ENCODE measurements at places on chromosomes 12 and 14.

DNA sequence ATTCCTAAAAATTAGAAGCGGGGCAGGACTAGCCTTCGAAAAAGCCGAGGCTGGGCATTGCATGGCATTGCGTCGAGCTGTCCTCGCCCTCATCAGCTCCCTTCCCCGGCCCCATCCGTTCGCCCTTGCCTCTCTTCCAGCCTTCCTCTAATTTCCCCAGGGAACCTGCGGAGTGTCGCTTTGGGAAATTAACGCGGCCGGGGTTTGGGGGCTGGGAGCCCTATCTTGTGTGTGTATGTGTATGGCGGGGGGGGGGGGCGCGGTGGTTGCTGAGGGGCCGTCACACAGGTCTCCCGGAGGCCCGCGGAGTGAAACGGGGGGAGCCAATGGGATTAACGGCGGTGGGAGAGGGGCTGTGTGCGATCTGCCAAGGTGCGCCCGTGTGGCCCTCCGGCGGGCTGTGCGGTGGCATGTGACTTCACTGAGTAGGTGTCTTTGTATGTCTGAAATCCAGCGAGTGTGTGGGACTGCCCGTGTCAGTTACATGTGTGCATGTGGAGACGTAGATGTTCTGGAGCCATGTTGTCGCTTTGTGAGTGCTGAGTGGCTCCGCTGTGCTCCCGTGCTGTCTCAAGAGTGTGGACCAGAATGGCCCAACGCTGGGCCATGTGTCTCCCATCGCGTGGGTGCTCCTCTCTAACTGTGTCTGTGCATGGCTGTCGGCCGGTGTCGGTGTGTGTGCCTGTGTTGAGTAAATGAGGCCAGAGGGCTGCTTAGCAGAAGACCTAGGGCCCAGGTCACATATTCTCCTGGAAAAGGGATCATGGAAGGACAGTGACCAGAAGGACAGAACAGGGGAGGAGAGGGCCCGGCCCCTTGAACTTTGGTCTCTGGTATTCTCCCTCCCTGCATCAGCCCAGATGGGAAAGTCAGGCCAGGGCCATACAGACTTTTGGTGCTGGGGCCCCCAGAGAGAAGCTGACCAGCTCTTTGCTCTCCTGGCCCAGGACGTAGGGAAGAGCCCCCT lies 1.5 kb downstream of the PTMS start:
- DNase-seq: no peak

GRCh38 chr12:7479771-7480170 lies 23.8 kb downstream of the CD163 start:
- no peak for DNase-seq

DNA sequence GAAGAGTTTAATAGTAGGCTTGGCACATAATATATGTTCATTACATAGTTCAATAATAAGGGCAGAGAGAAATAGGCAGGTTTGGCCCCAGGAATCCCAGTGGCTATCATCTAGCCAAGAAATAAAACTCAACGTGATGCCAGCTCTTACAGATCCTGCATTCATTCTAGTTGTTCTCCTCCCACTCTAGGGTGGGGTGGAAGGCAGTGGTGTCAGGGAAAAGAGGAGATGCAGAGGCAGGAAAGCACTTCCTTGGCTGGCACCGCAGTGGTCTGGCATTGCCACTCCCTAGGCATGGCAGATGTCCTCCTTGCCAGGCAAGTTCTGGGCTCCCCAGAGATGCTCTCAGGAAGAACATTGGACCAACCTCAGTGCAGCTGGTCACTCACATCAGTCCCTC lies 383.6 kb downstream of the GRIN2B start:
- no peak for DNase-seq

DNA sequence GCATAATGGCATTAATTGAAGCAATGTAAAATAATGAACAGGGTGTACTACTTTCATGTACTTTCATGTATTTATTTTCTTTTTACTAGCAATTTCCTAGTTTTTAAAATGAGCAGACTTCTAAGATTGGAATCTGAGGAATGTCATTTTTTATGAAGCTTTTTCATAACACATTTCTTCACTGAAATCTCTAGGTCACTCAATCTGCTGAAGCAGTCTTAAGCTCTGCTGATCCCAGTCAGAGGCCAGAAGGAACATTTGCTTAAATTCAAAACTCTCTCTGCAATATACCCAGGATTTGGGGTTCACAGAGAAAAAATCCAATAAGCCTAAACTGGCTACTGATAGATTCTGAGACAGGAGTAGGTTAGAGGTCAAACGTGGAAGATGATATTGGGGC lies 73.6 kb upstream of the CNTN1 start:
- DNase-seq: no peak

GRCh38 chr14:57171363-57171762 lies 97.3 kb downstream of the EXOC5 start:
- DNase-seq: no peak

DNA sequence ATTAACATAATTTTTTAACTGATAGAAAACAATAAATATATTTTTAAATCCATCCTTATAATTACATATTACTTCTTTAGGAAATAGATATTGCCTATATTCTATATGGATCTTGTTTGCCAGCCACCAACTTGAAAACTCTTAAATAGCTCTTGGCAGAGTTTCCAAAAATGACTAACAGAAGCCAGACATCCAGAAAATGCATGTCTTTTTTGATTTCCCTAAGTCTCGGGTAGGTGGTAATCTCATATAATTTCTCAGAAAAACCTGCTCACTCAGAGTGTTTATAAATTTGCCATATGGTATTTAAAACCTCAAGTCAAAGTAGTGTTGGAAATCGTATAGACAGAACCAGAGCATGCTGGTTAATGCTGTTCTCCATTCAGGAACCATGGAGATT lies 360.4 kb upstream of the FOXG1 start:
- DNase-seq: no peak

DNA sequence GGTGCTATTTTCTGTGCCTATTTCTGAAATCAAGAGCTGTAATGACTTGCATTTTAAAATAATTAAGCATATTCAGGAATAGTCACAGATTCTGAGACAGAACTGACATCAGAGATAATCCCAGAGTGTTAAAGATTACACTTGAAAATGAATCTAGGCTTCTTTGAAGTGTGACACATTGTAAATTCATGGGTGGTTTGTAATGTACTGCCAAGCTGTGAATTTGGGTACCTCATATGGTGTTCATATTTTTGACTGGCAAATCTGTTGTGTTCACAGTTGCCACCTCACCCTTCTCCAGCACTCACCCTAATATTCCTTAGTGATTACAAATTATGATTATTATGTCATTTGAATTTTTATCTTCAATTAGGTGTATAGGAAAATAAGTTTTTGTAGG lies 78.5 kb upstream of the CSRP2 start:
- DNase-seq: no peak

- DNase-seq: no peak
These were observed 23.6 kb upstream of the PGF start for GRCh38 chr14:74979029-74979428.

DNA sequence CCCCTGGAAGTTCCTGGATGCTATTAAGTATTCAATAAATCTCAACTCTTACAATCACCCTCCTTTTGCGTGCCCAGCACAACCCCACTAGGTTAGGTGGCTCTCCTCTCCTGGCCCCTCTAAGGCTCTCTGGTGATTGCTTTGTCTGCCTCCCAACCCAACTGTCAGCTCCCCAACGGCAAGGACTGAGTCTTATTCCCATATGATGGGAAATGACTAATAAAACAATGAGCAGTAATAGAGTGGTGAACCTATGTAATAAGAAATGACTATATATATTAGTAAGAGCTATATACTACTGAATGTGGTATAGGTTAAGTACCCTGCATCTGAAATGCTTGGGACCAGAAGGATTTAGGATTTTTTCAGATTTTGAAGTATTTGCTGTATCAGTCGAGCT lies 8.1 kb downstream of the APPL2 start:
- DNase-seq: no peak

DNA sequence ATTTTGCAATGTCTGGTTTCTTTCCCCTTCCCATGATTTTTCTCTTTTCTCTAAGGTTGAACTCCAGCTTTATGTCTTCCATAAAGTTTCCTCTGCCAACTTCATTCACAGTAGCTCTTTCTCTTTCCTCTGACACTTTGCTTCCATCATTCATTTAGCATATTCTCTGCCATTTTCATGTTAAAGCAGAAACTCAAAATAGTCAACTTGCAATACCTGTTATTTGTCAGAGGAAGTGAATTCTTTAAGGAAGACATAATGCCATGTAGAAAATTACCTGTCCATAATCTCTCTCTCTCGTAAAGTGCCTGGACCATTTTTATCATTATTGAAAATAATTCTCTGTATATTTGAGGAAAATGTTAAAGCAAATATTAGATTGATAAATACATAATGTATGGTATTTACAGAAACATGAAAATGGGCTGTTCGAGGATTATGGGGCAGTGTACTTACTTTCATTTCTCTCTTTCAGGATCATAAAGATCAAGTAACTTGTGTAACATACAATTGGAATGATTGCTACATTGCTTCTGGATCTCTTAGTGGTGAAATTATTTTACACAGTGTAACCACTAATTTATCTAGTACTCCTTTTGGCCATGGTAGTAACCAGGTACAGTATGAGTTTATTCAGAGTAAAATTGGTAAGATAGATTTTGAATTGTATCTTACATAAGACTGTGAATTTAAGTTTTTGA lies 12.6 kb downstream of the NEDD1 start:
- DNase-seq: no peak

DNA sequence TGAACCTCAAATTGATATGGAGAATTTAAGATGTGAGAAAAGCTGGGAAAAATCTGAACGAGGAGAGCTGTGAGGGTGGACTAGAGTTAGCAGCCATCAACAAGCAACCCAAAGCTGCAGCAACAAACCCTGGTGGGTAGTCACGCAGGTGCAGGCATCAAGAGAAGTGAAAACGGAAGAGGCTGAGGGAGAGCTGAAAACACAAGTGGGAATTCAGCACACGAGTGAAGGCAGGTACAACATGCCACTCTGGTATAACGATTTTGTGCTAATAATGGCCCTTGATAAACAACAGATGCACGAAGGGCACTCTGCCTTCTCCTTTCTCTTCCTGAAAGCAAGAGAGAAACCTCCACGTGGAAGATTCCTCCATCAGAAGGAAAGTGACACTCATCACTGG lies 11.5 kb downstream of the TCL1B start:
- DNase-seq: no peak

- DNase-seq: no peak
These were observed 38.6 kb downstream of the GARIN6 start for GRCh38 chr12:99686142-99686541.

GRCh38 chr12:96399120-96399918 lies 920 bp downstream of the CDK17 start:
- peak; percentile 77 for DNase-seq

DNA sequence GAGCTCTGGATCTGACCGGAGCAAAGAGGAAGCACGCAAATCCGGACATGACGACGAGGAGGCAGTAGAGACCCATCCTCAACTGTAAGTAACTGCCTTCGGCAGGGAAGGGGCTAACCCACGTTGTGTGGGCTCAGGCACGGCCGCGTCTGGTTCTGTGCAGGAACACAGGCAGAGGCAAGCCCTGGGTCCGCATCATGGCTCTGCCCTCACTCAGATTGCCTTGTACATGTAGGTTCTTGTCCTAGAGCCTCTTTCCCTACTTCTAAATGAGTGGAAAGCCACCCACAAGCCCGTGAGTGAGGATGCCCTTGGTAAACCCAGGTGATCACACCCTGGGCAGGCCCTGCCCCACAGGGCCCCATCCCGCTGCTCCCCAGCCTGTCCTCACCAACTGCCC lies 8.9 kb upstream of the RPLP0 start:
- DNase-seq: no peak

- no peak for DNase-seq
These were observed 293.9 kb downstream of the ITPR2 start for GRCh38 chr12:26539131-26539530.

DNA sequence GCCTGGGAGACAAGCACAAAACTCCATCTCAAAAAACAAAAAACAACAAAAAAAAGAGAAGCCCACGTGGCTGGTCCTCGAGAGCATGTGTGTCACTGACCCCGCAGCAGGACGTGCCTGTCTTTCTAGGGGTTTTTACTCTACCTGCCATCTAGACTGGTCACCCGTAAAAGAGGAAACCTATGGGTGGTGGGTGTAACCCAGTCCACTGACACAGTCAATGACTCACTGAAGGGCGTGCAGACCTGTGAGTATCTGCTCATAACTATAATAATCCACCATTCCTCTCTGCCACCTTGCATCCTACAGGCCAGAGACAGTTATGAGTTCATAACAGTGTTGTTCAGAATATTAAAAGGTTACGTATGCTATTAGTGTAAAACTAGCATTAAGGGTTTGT lies 4.6 kb downstream of the GOLGA3 start:
- DNase-seq: no peak

- DNase-seq: no peak
These were observed 311.2 kb downstream of the SEC23A start for GRCh38 chr14:38791862-38792261.

- no peak for DNase-seq
These were observed 3.0 kb upstream of the PLXNC1 start for GRCh38 chr12:94145191-94145983.

DNA sequence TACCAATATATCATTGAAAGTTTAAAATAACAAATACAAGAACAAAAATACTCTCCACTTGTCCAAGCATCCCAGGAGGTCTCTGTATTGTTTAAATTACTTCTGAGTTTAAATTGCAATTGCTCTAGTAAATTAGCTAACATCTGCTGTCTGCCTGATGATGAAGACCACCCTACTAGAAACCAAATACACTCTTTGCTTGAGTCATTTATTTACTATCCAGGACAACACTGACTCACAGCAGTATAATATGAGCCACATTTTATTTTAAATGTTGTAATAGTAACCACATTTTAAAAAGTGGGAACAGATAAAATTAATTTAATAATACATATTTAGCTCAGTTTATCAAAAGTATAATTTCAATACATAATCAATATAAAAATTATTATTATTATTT lies 62.9 kb upstream of the EEA1 start:
- DNase-seq: no peak

GRCh38 chr12:24838531-24838950 lies 110.4 kb downstream of the BCAT1 start:
- DNase-seq: peak; percentile 21

- no peak for DNase-seq
These were observed 1165.1 kb upstream of the USP15 start for GRCh38 chr12:61095111-61095510.

DNA sequence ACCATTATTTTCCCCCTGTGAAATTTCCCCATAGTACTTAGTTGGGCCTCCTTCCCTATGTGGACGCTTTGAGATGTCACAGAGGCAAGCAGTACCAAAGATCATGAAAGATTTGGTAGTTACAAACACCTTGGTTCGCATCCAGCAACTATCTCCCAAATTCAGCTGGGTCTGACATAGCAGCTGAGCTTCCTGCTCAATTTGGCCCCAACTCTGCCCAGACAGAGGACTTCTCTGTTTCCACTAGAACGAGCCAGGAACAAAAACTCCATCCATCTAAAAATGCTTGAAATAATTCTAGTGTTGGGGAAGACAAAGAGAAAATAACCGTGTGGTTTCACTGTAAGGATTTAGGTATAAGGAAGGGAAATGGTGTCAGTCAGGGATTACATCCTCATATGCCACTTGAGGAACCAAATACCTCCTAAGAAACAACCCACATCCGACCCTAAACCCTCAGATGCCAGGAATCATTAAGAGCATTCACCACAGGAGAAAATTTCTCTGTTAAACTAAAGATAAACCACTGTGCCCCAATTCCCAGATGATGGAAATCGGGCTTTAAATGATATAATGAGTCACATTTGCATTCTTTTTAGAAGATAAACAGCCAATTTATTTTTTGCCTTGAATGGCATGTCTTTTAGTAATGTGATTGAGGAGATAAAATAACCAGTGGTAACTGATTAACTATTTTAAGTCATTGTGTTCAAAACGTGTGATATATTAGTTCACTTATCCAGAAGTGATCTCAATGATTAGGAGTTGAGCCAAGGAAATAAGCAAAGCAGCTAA lies 103.7 kb upstream of the IFNG-AS1 start:
- no peak for DNase-seq

GRCh38 chr14:99805757-99806439 lies 12.7 kb downstream of the EML1 start:
- no peak for DNase-seq

All from activated naive CD4-positive, alpha-beta T cell treated with Interleukin-2 at 50 U/mL for 16 hours (primary cell).